ENCODE measurements at places on chromosomes 12 and 14.

DNA sequence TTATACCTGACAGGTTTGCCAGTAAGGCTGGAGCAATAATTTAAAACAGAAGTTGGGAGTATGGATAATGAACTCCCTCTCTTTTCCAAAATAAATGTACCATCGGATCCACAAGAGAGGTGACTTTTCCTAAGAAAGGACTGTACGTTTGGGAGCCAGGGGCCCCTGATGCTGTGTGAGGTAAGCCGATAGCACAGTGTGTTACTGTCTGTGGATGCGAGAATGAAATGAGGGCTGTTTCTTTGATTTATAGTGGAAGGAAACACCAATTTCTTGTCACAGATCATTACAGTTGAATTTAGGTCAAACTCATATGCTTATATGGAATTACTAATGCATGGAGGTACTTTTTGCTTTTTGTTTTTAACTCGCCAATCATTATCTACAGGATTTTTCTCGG lies 147.7 kb downstream of the ZNF664 start:
- DNase-seq = no peak

- DNase-seq = no peak
These were observed 41.3 kb downstream of the STK38L start for GRCh38 chr12:27285403-27285802.

DNA sequence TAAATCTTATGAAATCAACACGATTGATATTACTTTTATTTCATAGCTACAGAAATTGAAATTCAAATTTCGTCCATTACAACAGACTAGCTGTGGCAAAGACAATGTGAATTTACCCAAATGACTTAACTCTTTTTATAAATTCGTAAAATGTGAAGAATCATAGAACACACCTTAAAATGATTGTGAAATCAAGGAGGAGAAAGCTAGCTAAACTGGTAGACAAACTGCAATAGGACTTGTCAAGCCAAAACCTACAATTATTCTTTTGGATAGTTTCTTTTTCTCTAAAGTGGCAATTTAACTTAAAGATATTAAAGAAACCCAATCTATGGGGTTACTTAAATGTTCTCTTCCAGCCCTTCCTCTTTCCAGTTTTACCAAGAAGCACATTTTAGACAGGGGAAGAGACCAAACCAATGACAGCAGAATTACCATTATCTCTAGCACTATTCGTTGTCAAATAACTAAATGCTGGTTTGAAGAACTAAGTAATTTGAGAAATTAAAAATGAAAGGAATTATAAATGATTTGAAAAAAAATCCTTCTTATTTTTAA lies 807 bp upstream of the SLC16A7 start:
- no peak for DNase-seq

GRCh38 chr12:51183816-51184215 lies 10.9 kb upstream of the TFCP2 start:
- no peak for DNase-seq

DNA sequence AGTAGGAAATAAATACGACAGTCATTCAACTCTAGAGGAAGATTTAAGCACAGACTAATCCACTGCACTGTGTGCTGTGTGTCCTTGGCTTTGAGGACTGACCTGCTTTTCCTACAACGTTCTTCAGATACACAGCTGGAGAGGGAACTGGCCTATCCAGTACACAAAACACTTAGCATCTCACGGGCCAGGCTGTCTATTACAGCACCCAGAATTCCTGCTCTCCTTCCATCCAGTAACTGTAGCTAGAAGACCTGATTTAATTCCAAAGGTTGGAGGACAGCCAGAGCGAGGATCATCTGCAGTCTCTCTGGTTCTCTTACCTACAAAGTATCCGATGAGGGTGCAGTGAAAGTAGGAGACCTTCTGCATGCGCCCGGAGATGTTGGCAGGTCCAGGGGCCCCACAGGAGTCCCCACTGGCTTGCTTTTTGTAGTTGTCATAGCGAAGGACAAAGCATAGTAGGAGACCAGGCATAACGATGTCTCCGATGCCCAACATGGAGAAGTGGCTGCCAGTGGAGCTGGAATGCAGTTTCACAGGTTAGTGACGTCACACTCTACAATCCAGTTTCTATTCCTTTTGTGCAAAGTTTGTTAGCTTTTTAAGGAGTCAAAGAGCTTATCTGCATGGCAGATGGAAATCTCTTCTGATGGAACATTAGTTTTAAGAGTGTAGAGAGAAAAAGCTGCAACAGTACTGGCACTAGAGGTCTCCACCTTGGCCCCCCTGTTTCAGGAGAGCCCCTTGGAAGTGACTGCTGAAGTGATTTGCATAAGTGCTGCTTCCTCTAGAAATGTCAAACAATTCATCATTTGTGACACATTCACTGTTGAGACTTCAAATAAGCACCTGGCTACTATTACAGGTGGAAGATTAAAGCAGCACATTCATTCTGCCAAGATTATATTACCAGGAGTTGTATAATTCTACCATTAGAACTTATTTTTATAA lies 41.7 kb downstream of the ACADS start:
- no peak for DNase-seq

- DNase-seq = no peak
These were observed 27.8 kb downstream of the AREL1 start for GRCh38 chr14:74685056-74685455.

DNA sequence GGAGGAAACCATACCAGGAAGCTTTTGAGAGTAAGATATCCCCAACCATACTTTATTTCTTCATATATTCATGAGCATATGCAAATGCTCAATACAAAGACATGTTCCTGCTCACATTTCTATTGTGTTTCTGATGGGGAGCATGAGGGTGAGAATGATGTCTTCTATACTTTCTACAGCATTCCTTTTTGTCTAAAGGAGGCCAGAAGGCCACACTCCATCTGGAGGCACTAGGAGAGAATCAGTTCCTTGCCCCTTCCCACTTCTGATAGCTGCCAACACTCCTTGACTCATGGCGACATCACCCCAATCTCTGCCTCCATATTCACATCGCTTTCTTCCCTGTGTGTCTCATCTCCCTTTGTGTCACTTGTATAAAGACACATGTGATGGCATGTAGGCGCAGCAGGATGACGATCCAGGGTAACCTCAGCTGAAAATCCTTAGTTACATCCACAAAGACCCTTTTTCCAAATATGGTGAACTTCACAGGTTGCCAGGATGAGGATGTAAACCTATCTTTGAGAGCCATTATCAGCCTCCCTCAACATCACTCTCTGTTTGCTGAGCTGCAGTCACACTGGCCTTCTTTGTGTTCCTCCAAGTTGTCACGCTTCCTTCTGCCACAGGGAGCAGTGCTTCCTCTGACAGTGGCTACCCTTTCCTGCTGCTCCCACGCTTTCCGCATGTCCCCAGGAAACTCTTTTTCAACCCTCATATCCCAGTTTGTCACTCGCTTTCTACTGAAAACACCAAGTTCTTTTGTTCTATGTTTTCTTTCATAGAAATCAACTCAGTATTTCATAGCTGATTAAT lies 96.9 kb downstream of the STXBP6 start:
- no peak for DNase-seq

DNA sequence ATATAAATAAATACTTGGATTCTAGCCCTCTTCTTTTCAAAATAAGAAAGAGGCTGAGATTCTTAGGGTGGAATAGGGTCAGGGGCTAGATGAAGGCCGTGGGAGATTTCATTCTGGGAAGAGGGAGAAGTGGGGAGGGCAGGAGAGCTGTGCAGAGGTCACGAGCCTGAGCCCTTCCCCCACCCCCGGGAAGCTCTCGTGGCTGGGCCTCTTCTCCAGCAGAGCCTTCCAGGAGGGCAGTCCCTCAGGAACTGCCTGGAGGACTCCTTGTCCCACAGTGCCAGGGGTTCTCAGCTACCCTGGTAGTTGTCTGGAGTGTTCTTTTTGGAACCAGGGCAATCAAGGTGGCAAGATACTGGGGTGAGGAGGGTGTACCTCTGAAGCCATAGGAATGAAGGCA lies 94.0 kb downstream of the ESR2 start:
- no peak for DNase-seq

DNA sequence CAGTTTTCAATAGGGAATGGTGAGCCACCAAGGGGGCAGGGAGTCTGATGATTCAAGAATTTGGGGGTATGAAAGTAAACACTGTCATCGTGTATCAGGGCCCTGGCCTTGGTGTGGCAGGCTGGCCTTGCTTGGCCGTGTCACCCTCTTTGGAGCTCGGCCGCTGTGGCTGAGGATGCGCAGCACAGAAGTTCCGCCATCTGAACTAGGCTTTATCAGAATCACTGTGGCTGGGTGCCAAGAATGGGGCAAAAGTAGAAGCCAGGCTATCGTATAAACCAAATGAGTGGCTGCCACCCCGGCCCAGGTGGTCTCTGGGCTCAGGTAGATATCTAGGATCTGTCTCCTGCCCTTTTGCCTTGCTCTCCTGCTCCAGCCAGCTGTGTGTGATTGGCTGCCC lies 137.4 kb downstream of the PAPOLA start:
- no peak for DNase-seq

- DNase-seq = no peak
These were observed 620 bp upstream of the NID2 start for GRCh38 chr14:52069307-52070050.

- no peak for DNase-seq
These were observed 47.3 kb downstream of the ACSM4 start for GRCh38 chr12:7351177-7351576.

DNA sequence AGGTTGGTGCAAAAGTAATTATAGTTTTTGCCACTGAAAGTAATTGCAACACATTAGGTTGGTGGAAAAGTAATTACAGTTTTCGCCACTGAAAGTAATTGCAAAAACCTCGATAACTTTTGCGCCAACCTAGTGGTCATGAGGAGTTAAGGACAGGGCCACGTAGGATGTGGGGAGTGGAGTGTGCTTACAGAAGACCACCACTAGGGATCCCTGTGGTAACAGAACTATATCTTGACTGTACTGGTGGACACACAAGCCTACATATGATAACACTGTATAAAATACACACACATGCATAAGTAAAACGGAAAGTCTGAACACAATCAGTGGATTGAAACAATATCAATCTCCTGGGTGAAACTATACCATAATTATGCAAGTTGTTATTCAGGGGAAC lies 187.4 kb upstream of the ABCD2 start:
- no peak for DNase-seq

DNA sequence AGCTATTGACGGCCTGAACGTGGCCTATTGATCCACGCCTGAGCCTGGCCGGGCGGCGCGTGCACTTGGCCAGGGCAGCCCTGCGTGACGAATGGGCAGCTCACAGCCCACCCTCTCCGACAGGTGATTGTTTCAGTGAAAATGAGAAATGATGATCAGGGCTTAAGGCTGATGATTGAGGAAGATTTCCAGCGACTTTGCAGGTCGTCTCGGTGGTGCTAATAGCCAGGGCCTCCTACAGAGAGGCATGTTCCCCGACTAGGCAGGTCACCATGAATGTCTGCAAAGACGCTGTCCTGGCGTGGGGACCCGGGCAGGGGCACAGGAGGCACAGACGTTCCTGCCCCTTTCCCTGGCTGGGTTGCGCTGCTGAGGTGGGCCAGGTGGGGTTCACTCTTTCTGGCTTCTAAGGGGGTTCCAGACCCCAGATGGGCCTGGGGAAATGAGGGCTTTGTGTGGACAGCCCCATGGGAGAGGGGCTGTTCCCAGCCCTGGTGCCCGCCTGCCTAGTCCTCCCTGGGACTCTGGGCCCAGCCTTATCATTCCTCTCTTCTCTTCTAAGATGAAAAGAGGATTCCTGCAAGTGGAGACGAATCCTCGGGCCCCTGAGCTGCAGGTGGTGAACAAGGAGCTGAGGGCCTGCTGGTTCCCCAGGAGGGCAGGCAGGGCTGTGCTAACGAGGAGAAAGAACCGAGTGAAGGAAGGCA lies 157.4 kb downstream of the KIF26A start:
- DNase-seq = no peak

GRCh38 chr12:128612150-128612850 lies 211.5 kb downstream of the SLC15A4 start:
- no peak for DNase-seq

DNA sequence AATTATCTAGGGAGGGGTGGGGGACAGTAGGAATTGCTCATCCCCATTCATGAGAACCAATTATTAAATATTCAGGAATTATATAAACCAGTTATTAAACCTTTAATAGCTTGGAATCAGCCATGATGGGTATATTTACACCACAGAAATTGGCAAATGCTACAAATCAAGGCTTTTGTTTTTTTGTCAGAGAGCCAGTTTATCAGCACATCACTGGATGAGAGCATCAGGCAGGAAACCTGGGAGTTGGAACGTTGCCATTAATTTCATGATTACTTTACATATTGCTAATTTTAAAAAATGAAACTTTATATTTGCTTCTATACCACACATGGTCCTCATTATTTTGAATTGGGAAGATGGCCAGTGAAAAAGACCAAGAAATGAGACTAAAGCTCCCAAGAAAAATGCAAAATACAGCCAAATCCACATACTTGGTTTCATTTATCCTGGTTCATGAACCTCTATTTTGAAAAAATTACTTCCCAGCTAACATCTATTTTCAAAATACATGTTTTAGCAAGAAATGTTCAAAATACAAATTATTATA lies 48.4 kb downstream of the ATL1 start:
- no peak for DNase-seq

DNA sequence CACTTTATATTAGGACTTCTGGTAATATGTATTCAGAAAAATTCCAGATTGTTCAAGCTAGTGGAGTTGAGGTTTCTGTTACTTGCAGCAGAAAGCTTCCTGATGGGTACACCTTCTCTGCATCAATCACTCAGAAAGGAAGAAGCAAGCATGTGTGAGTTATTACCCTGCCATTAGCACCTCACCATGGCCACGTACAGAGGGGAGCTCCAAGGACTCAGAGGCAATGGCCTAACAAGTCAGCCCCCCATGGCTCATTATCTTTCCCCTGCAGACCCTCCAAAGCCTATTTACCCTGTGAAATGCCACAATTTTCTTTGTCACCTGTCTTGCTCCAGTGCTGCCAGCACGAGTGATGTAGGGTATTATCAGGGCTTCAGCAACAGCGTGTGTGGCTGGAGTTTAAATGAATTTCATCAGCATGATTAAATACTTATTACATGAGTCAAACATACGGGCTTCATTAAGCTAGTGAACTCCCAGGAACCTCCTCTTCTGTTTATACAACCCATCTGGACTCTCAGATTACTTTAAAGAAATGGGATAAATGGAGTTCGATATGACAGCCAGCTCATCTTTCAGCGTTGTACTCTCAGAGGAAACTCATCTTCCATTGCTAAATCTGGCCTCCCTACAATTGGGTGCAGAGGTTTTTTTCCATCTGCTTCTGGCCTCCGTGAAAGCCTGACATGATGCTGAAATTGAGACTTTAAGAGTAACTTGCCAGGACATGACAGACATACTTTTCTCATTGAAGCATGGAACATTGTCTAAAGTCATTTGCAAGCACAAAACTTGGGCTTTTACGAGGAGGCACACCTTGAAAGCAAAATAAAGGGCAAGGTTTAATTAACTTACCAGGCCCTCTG lies 135.9 kb downstream of the TMEM30B start:
- DNase-seq = no peak

Measured in stimulated activated CD8-positive, alpha-beta memory T cell treated with anti-CD3 and anti-CD28 coated beads, Interleukin-4, amount 100 ng/mL, for 1 hour (primary cell).